Fibroblast of skin of left biceps (primary cell): ENCODE measurements at places on chromosomes 16 and 17.

DNA sequence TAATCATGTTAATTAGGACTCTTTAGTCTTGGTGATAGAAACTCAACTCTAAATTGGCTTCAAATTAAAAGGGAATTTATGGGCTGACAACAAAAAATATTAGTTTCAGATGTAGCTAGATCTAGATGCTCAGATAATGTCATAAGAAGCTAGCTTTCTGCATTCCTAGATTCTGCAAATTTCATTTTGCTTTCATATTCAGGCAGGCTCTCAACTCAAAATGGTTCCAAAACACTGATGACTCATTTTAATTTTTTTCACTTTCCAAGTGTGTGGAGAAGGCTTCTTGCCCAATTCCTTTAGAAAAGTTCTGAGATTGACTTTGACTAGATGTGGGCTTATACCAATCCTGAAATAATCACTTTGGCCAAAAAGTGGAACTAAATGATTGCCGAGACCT lies 236.7 kb upstream of the GOT2 start:
- peak; percentile 40 for DNase-seq

- DNase-seq, result no peak
These were observed 23.7 kb upstream of the DRG2 start for GRCh38 chr17:18064053-18064452.

DNA sequence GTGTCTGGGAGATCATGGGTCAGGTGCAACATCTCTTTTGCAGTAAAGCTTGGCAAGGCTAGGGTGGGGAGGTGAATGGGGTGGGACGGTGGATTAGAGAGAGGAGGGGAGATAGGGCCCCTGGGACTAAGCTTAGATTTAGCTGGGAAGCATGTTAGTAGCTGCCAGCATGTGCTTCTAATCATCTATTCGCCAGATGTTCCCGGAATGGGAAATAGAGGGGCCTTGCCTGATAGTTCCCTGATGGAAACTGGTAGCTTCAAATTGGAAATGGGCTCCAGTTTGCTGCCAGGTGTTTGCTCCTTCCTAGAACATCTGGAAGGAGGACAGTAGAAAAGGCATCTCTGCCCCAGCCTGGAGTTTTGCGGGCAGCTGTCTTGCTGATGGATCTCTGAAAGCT lies 176.1 kb downstream of the CCDC182 start:
- DNase-seq, result no peak

DNA sequence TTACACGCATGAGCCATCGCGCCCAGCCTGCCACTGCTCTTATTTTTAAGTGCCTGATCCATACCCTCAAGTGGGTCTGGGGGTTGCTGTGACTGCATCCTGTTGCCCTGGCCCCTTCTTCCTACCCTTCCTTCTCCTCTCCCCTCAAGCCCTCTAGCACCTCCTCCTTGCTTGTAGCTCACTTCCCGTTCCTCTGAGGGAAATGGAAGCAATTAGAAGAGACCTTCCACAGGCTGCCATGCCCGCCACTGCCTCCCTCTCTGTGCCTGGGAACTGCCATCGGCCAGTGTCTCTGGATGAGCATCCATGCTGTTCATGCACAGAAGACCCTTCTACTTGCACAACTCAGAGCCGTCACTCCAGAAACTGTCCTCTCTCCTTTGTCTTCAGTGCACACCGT lies 10.6 kb upstream of the TFAP4 start:
- no peak for DNase-seq

- DNase-seq, result no peak
These were observed 15.4 kb downstream of the VASN start for GRCh38 chr16:4386951-4387565.
